ENCODE measurements at places on chromosomes 3 and 15.
A peak's percentile ranks its signal among the peaks of the same experiment; 100 is the strongest.

GRCh38 chr15:48981941-48982340 is 18.2 kb upstream of the SHC4 start:
- DNase-seq: no peak

DNA sequence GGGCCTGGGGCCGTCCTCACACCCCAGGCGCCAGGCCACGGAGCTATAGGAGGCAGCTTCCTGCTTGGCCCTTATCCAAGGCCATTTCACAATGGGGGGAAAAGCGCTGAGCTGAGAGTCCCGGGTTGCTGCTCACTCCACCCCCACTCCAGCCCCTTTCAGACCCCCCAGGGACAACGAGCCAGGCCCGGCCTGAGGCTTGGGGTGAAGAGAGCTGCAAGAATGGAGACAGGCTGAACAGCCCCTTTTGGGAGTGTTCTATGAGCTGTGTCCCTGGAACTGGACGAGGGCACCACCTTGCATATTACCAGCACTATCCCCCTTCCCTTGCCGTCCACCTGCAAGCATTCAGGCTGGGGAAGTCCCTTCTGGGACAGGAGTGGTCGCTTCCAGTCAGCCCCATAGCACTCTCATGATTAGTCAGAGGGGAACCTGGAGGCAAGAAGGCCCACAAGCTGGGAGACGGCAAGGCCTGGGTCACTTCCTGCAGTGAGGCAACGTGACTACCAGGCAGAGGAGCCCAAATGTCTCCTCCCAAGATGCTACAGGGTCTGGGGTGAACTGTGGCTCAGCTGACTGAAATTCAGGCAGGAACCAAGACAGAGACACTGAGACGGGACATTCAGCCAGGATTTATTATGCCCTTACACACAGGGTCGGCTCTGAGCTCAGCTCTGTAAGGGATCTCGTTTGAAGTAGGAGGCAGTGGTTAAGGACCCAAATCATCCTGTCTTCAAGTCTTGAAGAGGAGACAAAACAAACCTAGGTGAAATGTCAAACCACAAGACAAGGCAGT is 8.6 kb upstream of the SRP14 start:
- peak; percentile 50 for DNase-seq

DNA sequence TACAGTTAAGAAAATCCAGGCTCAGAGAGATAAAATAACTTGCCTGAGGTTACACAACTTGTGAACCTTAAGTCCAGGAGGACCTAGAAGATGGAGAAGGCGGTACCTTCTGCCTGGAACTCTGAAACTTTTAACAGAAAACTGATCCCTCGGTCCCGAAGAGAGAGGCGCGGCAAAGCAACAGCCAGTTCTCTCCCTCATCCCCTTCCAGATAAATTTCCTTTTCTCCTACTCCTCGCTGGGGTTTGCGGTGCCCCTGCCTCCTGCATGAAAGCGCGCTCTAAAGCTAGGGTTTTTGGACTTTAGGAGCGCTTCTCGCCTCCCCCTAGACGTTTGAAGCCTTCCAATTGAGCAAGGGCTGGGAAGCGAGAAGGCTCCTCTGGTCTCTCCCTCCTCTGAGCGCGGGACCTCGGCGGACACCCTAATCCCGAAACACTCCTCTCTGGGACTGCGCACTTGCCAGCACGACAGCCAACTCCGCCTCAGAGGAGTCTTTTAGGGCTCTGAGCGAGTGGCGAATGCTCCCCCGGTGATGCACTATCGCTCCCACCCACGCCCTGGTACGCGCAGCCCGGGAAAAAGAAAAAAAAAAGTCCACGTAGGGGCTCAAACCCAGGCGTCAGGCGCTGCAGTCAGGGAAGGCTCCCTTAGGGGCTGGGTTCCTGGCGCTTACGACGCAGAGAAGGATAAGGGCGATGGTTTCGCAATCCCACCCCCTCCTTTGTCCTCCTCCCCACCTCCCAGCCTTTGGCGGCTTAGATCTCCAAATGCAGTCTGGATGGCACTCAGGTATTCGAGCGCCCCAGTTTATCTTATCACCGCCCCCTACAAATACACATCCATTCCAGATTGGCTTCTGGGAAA is 7.9 kb upstream of the EOMES start:
- no peak for DNase-seq

DNA sequence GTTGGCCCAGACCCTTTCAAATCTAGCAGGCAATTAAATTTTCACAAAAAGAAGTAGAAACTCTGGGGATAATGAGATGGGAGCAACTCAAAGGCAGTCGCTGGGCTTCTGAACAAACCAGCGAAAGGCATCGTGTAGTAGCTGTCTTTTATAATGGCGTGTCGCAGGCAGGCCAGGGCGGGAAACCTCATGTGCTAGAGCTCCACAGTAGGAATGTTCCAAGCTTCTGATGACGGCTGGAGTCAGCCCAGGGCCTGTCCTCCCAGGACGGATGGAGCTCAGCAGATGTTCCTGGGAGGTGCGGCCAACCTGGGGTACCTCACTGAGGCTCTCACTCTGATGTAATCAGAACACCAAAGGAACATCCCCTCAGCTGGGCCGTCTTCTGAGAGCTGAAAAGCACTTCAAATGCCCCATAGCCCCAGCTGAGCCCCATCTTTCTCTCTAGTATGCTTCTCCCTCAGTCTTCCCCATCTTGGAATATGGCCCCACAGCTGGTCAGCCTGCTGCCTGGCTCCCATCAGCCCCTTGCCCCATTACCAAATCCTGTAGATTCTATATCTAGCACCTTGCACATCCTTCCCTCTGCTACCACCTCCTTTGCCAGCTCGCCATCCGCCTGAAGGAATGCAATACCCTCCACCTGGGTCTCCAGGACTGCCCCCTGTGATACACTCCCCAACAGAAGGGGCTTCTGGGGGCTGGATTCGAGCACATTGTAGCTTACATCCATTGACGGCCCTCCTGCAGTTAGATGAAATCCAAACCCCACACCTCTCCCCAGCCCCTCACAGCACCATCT is 54.9 kb upstream of the ATP2B2 start:
- DNase-seq: no peak

- DNase-seq: no peak
Measured at GRCh38 chr15:101153801-101154656, 97.8 kb downstream of the CHSY1 start.

DNA sequence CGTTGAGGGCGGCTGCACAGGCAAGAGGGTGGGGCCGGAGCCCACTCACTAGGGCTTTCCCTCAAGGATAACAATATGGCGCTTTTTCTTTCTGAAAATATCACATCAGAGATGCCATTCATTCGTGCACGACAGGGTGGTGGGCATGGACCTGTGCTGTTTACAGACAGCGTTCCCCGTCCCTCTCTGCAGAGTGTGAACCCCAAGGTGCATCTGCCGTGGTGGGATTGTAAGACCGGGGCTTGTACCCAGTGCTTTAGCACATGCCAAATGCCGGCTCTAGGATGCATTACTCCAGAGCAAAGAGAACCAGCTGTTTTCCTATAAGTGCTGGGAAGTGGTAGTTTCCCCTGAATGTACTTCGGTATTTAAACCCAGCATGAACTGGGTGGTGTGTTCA is 37.0 kb downstream of the CHDH start:
- DNase-seq: no peak

DNA sequence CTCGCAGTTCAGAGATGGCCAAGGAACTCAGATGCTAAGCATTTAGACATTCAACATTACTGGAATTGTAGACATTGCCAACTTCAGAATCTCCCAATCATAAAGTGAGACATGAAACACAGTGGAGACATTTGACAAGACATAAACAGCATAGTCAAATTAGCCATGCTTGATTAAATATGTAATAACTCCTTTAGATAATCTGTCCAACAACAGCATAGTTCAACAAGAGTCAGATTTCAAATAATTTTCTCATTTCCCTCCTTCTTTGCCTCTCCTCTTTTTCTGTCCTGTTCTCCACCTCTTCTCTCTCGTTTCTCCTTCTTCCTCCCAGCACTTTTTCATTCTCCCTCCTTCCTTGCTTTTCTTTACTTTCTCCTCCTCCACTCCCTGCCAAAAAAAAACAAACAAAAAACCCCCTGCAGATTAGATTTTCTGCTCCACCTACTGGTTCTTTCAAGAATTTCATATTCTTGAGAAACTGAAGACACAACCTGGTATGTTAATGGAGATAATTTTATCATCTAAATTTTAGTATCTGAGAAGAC is 20.2 kb downstream of the CPOX start:
- DNase-seq: peak; percentile 49

GRCh38 chr15:29364426-29365078 is 94.9 kb upstream of the NSMCE3 start:
- DNase-seq: peak; percentile 65

GRCh38 chr3:32597656-32598055 is 27.0 kb upstream of the DYNC1LI1 start:
- DNase-seq: no peak

DNA sequence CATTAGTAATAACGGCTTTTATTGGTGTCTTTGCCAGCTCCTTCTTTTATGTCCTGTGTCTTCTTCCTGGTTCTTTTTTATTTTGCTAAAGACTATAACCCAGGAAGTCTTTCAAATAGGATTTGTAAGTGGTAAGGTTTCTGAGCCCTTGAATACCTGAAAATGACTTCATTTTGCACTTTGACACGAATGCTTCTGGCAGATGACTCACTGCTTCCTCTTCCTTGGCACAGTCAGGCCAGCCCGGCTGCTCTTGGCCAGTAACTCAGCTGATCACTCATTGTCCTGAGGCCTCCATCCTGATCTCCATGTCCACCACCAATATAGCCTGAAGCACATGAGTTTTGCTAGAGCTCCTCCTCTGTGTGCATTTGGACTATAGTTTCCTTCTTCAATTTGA is 48.7 kb upstream of the NR2E3 start:
- peak; percentile 82 for DNase-seq

DNA sequence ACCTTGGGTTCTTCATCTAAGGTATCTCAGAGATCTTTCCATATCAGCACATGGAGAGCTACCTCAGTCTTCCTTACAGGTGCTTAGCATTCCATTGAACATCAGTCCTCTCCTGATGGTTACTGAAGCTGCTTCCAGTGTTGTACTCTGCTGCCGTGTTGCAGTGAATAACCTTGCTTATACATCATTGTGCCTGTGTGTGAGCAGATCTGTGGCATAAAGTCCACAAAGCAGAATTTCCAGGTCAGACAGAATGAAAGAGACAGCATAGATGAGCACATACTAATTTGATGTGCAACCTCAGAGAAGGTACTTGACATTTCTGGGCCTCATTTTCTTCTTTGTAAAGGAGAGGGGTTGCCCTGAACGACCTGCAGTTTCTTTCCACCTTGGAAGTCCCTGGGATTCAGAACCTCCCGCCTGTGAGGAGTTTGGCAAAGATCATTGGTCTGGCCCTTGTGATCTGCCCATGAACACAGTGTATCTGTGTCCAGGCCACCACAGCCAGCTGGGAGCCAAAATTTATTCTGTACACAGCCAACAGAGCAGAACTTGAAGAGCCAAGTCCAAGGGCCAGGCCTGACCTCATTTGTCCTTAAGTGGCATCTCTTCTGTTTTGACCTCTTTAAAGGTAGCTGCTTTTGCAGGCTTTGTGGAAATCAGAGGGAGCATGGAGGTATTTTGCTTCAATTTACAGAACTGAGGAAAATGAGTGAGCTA is 57.2 kb upstream of the SLC7A14 start:
- no peak for DNase-seq

GRCh38 chr3:193938613-193939012 is 197.3 kb upstream of the HES1 start:
- DNase-seq: no peak

- DNase-seq: no peak
Measured at GRCh38 chr3:123449997-123450604, 1.2 kb upstream of the ADCY5 start.

GRCh38 chr3:108489776-108490175 is 20.6 kb downstream of the MYH15 start:
- DNase-seq: peak; percentile 72

All from fibroblast of the aortic adventitia (primary cell).